ENCODE measurements at places on chromosomes 5 and 9. TPM values are rescaled to one million over a fixed set of nuclear protein-coding genes. Genes with fewer than 3 reads are reported as not detected.

DNA sequence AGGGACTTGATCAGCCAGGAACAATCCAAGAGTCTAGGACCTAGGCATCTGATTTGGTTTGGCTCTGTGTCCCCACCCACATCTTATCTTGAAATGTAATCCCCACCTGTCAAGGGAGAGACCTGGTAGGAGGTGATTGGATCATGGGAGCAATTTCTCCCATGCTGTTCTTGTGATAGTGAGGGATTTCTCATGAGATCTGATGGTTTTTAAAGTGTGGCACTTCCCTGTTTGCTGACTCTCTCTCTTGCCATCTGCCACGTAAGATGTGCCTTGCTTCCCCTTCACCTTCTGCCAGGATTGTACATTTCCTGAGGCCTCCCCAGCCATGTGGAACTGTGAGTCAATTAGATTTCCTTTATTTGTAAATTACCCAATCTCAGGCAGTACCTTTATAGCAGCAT lies 201.7 kb upstream of the ACTBL2 start:
- DNase-seq = no peak

GRCh38 chr9:76394960-76395252 lies 680 bp upstream of the RFK start:
- peak; percentile 51 for DNase-seq

IQGAP2 gene
- 0.98 TPM for total RNA-seq

SLIT3 gene
- 0.40 TPM for total RNA-seq

C9orf50 gene
- total RNA-seq = not detected

SPINK1 gene
- total RNA-seq = 12.1 TPM

CER1 gene
- total RNA-seq = not detected

Measured in SK-MEL-5 (cell line).